ENCODE measurements at places on chromosomes 5 and 9.

GRCh38 chr9:69611221-69611620 is 61.0 kb downstream of the APBA1 start:
- no peak for DNase-seq

GRCh38 chr5:170880084-170880483 is 18.3 kb downstream of the RANBP17 start:
- DNase-seq: no peak

- no peak for DNase-seq
Observed at GRCh38 chr9:77883133-77883532, 148.5 kb downstream of the GNAQ start.

GRCh38 chr5:43421450-43422133 is 9.4 kb upstream of the CCL28 start:
- DNase-seq: no peak

- DNase-seq: no peak
Observed at GRCh38 chr5:96017951-96018350, 56.3 kb upstream of the ELL2 start.

DNA sequence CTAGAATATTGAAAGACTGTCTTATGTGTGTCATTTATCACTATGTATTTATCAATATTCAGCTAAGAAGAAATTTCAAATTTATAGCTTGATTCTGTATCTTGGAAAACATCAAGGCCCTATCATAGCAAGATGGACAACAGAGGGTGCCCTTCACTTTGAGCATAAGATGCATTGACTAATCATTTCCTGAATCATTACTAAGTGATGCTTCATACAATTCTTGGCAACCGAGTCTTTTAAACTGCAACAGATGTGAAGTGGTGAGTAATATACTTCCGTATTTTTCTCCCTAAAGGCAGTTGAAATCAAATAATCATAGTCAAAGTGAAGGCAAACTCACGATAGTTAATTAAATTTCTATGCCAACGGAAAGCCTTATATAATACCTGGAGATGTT is 318.6 kb upstream of the RGMB start:
- DNase-seq: no peak

DNA sequence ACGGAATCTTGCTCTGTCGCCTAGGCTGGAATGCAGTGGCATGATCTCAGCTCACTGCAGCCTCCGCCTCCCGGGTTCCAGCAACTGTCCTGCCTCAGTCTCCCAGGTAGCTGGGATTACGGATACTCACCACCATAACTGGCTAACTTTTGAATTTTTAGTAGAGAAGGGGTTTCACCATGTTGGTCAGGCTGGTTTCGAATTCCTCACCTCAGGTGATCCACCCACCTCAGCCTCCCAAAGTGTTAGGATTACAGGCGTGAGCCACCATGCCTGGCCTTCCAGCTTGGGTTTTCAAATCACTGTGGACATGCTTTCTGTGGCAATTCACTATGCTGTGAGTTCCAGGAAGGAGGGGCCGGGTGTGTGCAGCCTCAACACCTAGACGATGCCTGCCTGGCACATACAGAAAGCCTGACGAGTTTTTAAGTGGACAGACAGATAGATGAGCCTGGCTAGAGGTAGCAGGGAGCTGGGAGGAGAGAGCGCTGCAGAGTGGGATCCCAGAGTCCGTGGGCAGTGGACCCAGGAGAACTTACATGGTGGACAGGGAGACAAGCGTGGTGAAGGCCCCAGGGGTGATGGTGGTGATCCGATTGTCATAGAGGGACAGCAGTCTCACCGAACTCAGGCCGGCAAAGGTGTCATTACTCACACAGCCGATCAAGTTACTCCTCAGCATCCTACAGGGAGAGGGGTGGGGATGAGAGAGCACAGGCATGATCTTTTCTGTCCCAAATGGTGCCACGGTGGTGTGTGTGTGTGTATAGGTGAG is 173.4 kb upstream of the PANK3 start:
- no peak for DNase-seq

- DNase-seq: no peak
Observed at GRCh38 chr9:123353041-123353440, 3.0 kb upstream of the CRB2 start.

GRCh38 chr5:26610577-26610976 is 427.8 kb downstream of the CDH9 start:
- DNase-seq: no peak

DNA sequence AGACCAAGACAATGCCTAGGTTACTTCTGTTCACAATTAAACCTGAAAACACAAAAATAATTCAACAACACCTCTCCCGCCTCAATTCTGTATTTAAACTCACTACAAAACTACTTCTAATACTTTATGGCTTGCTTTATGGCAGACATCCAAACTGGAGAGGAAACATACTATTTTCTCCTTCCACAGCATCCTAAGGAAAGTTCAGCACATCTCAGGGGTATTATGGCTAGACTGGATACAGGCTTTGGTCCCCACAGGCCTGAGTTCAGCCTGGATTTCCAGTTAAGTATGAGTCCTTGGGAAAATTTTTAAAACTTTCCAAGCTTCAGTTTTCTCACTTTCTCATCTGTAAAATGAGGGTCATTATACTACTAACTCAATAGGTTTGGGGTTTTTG is 480.2 kb downstream of the CAAP1 start:
- no peak for DNase-seq

- DNase-seq: no peak
Observed at GRCh38 chr5:135124128-135124527, 90.1 kb upstream of the PITX1 start.

DNA sequence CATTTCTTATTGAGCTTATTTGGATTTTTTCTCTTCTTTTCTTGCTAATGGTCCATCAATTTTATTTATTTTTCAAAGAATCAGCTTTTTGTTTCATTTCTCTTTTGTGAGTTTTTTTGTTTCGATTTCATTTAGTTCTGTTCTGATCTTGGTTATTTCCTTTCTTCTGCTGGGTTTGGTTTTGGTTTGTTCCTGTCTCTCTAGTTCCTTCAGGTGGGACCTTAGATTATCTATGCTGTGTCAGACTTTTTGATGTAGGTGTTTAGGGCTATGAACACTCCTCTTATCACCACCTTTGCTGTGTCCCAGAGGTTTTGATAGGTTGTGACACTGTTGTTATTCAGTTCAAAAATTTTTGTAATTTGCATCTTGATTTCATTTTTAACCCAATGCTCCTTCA is 119.8 kb downstream of the GABRG2 start:
- DNase-seq: no peak

Measured in neural crest cell (in vitro differentiated cells).